ENCODE measurements at places on chromosomes 12 and 14. TPM values are rescaled to one million over a fixed set of nuclear protein-coding genes. Genes with fewer than 3 reads are reported as not detected.

The ZC3H14 gene
- total RNA-seq, result 47.2 TPM

DNA sequence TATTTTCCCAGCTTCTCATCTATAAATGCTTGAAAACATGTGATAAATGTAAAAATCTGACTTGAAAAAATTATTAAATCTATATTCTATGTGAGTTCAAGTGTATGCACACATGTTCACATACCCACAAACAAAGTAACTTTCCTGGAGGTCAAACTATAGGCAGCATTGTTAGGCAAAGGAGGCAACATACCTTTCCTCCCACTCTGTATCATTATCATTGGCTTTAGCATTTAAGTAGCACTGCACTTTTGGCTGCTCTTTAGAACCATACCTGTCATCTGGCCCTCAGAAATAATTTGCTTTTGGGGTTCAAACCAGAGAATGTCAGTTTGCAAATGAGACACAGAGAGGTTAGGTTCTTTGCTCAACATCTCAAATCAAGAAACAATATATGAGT lies 102.4 kb upstream of the CCDC196 start:
- no peak for DNase-seq

DNA sequence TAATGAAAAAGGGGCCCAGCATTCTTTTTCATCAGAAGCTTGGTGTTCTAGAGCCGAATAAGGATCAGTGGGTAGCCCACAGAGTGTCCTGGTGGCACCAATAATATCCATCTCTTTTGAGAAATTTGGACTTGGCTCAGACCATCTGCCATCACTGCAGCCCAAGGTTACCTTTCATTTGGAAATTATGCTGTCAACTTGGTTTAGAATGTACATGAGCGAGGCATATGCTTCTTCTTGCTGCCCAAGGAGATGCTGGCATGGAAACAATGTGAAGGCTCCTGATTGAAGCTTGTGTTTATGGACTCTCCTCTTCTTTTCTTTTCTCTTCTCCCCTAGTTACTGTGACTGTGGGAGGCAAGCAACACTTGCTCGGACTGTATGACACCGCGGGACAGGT lies 50.0 kb downstream of the GPHB5 start:
- DNase-seq, result no peak

DNA sequence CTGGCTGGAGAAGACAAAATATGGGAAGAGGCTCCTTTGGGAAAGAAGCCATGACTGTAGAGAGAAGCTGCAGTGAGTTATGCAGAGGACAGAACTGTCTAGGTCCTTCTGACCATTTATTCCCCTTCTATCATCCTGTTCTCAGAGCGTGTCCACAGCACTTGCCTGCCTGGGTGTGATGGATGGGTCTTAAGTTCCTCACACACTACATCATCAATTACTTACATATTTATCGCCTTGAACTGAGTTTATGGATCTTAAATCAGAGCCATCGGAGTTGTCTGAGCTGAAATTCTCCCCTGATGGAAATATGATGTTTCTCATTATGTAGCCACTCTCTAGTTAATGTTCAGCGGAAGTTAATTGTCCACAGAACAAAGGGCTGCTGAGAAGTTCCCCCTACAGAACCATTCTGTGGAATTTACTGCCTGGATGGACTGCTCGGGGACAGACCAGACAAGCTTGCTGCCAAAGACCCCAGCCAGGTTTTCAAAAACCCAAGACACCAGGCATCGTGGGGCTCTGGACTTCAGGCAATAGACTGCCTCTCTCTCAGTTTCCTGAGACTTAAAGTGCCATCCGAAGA lies 232.5 kb upstream of the NOS1 start:
- DNase-seq, result no peak
